ENCODE measurements at places on chromosomes 3 and 15.

DNA sequence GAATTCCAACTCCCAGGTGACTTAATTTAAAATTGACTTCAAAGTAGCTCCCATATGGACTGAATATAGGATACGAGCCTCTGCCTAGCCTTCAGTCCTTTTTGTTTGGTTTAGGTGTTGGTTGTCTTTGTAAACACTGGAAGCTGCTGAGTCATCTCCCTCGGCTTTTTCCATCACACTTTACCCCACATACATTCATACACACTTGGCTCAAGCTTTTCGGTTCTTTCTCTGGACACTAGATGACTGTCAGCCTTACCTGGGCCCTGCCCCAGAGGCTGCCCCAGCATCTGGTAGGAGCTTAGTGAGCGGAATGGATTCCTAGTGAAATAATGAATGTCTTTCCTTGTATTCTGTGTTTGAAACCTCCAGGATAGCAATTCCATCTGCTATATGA is 201.5 kb upstream of the IL12A start:
- peak; percentile 54 for DNase-seq

- DNase-seq = peak; percentile 80
Observed at GRCh38 chr3:136343873-136344555, 93.9 kb downstream of the PCCB start.

- DNase-seq = no peak
Observed at GRCh38 chr3:39136533-39137434, 16.6 kb downstream of the CSRNP1 start.

DNA sequence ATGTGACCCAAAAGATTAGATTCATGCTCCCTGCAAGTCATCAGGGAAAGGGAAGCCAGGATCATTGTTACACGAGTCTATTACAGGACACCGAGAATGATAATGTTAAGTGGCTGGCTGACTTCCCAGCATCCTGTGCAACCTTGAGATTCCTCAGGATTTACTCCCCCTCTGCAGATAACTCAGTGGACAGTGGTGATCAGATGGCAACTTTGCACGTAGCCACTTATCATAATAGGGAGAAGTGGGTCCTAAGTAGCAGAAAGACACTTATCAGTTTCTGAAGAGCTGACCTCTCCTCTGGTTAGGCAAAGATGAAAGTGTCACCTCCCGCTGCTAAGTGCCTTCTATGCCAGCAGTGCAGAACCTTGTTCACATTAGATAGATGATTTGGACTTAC is 6.7 kb upstream of the TMPRSS7 start:
- DNase-seq = no peak

DNA sequence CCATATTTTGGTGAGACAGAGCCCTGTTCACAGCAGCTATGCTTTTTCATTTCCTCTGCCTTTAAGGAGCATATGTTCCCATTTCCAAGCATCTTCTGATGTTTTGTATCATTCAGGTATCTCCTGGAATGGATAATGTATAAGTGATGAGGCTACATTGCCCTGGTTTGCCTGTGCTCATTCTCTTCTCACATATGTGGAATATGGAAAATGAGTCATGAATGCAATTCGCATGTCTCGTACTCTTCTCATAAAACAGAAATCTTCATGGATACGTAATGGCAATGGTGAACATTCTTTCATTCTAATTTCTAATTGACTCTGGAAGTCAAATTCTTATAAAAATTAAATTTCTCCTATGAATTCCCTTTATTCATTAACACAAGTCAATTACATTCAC is 143.1 kb downstream of the CDIN1 start:
- DNase-seq = no peak

GRCh38 chr3:186929186-186929585 is 1.1 kb upstream of the ST6GAL1 start:
- DNase-seq = no peak

- no peak for DNase-seq
Observed at GRCh38 chr3:64685800-64686445, 1.9 kb downstream of the ADAMTS9 start.

- no peak for DNase-seq
Observed at GRCh38 chr3:15805756-15806266, 8.0 kb upstream of the ANKRD28 start.

DNA sequence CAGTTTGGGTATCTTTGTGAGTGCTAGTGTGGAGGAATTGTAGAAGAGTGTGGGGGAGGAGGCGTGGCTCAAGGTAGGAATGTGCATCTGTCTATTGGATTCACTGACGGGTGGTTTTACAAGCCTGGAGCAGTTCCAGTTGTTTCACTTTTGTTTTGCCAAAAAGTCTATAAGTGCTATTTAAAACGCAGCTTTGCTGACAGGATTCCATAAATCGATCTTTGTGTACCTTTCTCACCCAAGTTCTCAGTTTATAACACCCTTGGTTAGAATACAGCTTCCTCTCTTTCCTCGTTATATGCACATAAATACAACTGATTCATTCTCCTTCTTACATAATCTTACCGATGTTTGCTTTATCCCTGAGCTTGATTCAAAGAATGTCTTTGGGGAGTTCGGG is 123.2 kb upstream of the UBE2E2 start:
- DNase-seq = peak; percentile 69

DNA sequence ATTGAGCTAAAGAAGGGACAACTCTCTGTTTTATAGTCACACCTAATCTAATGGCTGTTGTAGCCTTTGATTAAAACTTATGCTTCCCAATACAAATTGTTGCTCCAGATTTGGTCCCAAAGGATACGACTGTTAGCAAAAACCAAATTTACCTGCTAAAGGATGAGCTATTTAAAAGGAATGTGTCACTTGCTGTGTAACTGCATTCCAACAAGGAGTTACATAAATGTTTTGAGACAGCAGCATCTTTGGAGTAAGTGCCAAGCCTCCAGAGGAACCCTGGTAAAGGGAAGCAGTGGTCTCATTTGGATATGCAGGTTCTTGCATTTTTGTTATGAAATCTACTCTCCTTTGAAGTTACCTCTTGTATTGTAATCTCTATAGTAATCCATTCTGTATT is 233.3 kb downstream of the THSD4 start:
- DNase-seq = no peak

DNA sequence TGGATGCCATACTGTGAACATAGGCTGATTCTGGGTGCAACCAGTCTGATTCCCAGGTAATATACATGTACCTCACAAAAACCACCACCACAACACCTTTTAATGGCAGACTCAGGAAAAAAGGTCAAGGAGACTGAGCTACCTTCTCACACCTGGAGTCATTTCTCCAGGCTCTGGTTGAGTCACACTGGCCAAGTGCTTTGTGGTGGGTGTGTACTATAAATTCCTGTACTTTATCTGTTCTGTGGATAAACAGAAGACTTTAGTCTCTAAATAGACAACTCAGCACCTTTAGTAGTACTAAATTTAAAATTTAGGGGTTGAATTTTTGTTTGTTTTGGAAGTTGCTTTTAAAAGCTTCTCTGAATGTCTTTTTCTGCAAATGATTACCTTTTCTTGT is 46.7 kb downstream of the TOP2B start:
- DNase-seq = no peak

DNA sequence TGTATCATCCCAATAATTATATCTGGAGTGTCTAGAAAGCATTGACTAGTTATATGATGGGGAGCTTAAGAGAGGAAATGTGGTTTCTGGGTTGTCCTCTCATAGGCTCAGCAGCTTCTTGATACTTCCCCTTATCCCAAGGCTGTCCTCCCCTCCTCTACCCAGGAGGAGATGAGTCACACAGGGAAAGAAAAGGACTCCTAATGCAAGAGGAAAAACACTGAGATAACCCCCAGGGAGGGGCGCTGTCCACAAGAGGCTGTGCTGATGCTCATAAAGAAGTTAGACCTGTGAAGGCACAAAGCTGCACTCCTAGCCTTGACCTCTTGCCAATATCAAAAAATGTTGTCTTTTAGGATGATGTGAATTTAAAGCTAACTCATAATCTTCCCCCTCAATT is 28.8 kb upstream of the GYG1 start:
- DNase-seq = no peak

- DNase-seq = no peak
Observed at GRCh38 chr3:2910997-2911396, 199.2 kb downstream of the IL5RA start.

DNA sequence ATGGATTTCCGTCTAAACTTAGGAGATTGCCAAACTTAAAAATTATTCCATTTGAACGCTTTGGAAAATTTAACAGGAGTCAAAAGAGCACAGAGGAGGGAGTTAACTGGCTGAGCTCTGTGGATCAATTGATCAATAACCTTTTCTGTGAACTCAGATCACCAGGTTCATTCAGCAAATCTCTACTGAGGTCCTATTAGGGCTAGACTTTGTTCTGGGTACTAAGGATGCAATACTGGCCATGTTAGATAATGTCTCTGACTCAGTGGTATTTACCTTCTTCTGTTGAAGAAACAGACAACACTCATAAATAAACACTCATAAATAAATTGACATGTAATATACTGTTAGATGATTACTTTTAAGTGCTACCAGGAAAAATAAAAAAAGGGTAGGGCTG is 323.4 kb upstream of the SUCLG2 start:
- DNase-seq = no peak

DNA sequence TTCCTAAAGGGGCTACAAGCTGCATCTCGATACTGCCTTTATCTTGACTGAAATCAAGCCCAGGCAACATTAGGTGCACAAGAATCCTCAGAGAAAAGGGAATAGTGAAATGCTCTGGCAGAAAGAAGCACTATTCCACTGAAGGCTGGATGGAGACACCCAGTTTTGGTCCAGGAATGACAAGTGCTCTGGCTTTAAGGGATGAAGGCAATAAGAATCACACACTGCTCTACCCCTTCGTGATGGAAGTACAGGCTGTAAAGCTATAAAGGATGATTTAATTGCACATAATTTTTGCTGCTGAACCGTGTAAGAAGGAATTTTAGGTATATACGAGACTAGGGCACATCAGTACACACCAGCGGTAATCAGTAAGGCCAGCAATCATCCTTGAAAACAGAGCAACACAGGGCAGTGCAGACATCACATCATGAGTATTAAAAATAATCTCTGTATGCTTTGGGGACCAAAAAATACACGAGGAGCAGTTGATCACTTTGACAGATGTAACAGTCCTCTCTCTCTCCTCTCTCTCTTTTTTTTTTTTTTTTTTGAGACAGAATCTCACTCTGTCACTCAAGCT is 414.6 kb upstream of the TBL1XR1 start:
- no peak for DNase-seq

DNA sequence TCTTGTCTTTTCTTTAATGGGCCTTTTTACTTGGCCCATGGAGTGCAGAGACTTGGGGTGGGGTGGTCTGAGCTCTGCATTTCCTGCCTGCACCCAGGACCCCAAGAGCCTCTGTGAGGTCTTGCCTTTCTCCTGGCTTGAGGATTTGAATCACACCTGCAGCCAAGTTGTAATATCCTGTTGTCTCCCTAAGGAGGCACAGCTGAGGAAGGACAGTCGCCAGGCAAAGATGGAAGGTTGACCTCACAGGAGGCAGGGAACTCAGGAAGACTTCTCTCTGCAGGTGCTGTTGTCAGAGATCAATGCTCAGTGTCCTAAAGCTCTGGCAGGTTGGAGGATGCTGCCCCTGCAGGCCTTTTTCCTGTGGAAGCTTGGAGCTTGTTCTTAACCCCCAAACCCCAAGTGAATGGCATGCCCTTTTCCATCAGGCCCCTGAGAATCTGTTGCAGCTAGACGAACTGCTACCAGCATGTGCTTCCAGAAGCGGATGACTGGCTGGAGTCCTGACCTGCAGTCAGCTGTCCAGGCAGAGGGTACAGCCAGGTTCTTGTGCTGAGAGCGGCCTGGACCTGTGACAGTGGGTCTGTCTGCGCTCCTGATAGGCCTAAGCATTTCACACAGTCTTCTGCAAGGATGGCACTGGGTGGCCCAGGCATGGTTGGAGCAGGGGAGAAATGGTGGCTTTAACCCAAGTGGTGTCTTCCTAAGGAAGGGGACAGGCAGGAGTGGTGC is 120.0 kb downstream of the EEFSEC start:
- no peak for DNase-seq

DNA sequence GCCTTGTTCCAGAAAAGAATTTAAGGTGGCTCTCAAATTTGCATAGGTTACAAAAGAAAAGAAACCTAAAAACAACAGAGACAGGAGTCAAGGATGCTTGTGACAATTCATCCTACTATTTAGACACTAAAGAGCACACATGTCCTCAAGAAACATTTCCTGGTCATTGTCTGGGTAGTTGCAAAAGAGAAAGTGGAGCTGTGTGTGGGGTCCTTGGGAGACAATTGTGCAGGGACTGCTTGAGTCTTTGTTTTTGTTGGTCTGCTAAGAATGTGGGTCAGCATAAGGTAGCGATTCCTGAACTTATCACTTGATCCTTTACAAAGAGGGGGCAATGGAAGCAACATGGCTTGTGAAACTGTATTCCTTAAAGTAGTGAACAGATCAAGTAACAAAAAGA is 185.3 kb downstream of the KCNAB1 start:
- no peak for DNase-seq

DNA sequence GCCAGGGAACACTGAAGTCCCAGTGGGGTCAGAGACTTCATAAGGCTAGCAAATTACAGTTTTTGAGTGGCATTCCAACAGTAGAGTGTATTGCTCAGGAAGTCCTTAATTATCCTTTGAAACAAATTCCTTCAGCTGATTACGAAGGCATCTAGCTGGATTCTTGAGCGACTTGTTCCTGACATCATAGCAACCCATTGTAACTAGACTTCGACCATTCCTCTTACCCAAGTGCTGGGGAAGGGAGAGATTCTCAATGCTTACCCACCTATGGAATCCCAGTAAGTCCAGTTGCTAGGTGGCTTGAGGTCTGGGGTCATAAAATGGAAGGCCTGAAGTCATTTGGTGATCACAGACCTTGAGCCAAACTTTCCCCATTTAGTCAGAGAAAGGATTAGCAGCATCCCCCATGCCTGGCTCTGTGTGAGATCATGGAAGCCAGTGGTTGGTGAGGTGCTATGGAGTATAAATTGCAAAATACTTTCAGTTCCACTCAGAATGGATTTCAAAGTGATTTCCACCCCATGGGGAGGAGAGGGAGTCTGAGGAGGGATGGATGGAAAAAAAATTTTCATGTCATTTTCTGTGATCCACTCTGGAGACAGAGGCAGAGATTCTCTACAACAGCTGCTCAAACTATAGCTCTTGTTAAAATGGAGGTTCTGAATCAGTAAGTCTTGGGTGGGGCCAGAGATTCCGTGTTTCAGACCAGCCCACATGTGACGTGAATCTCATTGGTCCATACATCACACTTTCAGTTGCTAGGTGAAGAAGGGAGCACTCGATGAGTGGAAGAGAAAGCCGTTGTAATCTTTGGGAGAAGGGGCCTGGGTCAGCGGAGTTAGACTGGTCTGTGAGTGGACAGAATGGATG is 45.7 kb downstream of the CD86 start:
- no peak for DNase-seq

- no peak for DNase-seq
Observed at GRCh38 chr3:60953351-60953750, 297.9 kb downstream of the FHIT start.

- no peak for DNase-seq
Observed at GRCh38 chr15:33616475-33616874, 305.7 kb downstream of the RYR3 start.

DNA sequence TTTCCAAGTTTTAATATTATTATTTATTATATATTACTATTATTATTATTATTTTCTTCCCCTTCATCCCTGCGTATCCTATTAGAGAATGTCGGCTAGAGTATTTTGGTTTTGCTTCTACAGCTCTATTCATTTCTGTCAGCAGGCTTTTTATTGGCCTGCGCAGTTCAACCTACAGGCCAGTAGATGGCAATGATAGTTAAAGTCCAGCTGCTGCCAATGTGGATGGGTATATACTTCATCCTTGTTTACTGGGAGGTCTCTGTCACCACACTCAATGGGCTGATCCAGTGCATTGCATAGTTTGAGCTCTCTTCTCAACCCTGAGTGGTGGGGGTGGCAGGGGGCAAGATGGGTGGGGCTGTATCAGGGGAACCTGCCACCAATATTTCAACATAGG is 799.8 kb downstream of the NSUN3 start:
- no peak for DNase-seq
